ENCODE measurements at places on chromosomes 2 and 18. TPM values are rescaled to one million over a fixed set of nuclear protein-coding genes. Genes with fewer than 3 reads are reported as not detected.

CTAGE1 gene
- total RNA-seq: not detected

GRCh38 chr18:51151185-51151567 is 46.3 kb downstream of the MEX3C start:
- no peak overlapping the region for H3K27ac ChIP-seq
- no peaks in the 10 kb centered on the region for H3K4me1 ChIP-seq
- no peaks in the 10 kb centered on the region for H3K27me3 ChIP-seq
- no peak for DNase-seq

ASB18 gene
- total RNA-seq: not detected

- no peaks in the 10 kb centered on the region for H3K27me3 ChIP-seq
- no peak overlapping the region for H3K4me3 ChIP-seq
- no peaks in the 10 kb centered on the region for H3K36me3 ChIP-seq
- no peak overlapping the region for H3K27ac ChIP-seq
- DNase-seq: no peak
- H3K4me1 ChIP-seq: no peaks in the 10 kb centered on the region
Observed at GRCh38 chr2:57373530-57373929, 673.1 kb upstream of the VRK2 start.

GRCh38 chr2:144448389-144449027 is 71.4 kb downstream of the ZEB2 start:
- no peak for DNase-seq
- H3K4me1 ChIP-seq: no peaks in the 10 kb centered on the region
- H3K4me3 ChIP-seq: no peak overlapping the region

MYL12B gene
- 427 TPM for total RNA-seq

- no peaks in the 10 kb centered on the region for H3K27me3 ChIP-seq
- no peak overlapping the region for H3K27ac ChIP-seq
- H3K36me3 ChIP-seq: no peaks in the 10 kb centered on the region
- no peak overlapping the region for H3K4me3 ChIP-seq
- H3K4me1 ChIP-seq: no peaks in the 10 kb centered on the region
- DNase-seq: no peak
Observed at GRCh38 chr2:108243566-108243965, 3.8 kb downstream of the SULT1C3 start.

DNA sequence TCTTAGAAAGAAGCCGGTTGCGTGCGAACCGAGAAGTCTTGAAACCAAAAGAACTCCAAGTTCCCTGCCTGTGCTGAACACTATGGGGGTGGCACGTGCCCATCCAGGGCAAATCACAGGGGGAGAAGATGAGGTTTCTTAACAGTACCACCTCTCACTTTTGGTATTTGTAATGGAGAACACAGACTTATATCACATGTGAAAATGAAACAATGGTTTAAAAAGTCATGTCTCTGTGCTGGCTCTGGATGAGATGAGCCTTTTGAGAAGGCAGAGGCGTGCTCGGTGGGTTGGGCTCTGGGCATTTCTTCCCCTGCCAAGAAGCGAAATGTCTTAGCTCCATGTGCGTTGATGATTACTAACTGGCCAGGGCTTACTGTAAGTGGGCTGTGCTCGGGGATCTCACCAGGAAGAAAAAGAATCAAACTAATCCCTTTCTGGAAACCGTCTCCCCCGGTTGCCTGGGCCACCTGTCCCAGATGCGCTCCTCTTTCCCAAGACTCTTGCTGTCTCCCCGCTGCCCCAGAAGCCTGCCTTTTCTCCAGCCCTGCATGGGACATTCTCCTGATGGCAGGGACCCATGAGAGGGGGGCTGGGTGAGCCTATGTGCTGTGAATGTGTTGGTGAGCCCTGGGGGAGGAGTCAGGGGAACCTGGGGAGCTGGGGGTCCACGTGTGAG is 252.9 kb downstream of the PRKCE start:
- H3K4me3 ChIP-seq: no peak overlapping the region
- DNase-seq: no peak
- no peaks in the 10 kb centered on the region for H3K36me3 ChIP-seq
- H3K4me1 ChIP-seq: peaks cover 12% of the 10 kb centered on the region
- no peak overlapping the region for H3K27ac ChIP-seq

- H3K27me3 ChIP-seq: no peaks in the 10 kb centered on the region
- no peaks in the 10 kb centered on the region for H3K36me3 ChIP-seq
- no peak overlapping the region for H3K4me3 ChIP-seq
- peaks cover 14% of the 10 kb centered on the region for H3K4me1 ChIP-seq
Observed at GRCh38 chr2:163246135-163246534, 407.6 kb upstream of the KCNH7 start.

Data from thyroid gland (tissue), 4 donors.